ENCODE measurements at places on chromosomes 16 and 17.

DNA sequence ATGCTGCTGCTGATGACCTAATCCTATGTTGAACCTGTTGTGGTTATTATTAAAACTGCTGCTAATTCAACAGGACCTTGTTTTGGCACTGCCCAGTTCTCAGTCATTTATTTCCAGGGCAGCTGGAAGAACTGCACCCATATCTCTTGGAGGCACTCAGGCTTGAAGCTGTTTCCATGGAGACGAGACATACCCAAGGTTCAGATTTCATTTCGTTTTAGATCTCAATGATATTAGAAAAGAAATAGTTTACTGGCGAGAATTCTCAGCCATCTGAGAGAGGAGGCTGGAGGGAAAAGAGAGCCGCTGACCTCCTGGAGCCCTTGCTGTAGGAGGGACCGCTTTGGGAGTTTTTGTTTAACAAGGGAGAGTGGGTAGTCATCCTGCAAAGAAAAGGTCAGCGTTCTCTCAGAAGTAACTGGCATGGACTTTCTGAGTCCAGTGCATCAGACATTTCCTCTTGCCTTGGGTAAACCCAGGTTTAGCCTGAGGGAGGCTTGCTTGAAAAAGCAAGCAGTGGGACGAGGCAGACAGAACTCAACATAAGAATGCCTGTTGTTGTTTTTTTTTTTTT, 75.4 kb downstream of the YPEL2 start:
- peak; percentile 29 for DNase-seq

- DNase-seq = no peak
Observed at GRCh38 chr17:4534515-4534914, 20.7 kb downstream of the MYBBP1A start.

DNA sequence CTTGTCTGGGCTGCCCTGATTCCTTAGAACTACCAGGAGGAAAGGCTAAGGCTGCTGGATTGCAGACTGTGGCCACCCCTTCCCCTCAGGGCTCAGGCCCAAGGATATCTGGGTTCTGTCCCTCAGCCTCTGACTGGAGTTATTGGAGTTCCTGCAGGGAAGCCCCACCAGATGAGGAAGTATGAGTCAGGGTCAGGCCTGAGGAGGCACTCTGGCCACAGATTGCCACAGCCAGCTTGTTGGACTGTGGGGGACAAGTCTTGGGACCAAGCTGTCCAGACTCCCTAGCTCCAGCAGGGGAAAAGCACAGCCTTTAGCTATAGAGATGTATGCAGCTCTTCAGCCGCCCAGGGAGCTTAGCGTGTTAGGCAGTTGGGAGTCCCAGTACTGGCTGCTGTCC, 381.9 kb upstream of the TOM1L1 start:
- no peak for DNase-seq

DNA sequence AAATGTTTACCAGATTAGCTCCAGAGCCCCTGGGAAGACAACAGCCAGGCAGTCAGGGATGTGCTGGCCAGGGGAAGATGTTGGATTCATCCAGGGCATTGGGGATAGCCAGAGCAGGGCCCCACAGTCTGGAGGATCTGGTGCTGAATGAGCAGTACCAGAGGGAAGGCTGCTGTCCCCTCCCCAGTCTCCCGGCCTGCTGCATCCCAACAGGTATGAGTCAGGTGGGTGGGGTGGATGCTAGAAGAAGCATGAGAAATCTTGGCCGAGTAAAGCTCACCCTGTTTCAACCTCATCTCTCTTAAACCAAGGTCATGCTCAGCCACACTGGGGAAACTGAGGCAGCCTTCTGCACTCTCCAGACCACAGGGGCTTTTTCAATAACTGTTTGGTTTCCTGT, 71.9 kb upstream of the SEC14L1 start:
- no peak for DNase-seq

GRCh38 chr16:72029567-72030271, 21.2 kb downstream of the DHODH start:
- DNase-seq = no peak

DNA sequence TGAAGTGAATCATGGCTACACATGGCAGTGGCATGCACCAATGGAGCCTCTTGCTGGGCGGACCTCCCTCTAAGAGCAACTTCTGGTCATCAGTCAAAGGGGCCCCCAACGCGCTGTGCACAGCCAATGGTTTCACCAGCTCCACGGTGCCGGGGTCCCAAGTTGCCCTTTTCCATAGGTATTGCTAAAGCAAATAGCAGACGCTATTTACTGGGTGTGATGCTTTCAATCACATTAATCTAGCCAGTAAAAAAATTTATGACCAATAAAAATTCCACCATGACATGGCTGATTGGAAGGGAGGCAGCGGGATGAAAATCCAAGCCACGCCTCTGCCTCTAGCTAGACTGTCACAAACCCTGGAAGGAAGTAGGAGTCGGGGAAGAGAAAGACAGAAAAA, 680.3 kb upstream of the SOX9 start:
- DNase-seq = no peak

GRCh38 chr16:12294471-12294870, 317.9 kb downstream of the SNX29 start:
- no peak for DNase-seq

DNA sequence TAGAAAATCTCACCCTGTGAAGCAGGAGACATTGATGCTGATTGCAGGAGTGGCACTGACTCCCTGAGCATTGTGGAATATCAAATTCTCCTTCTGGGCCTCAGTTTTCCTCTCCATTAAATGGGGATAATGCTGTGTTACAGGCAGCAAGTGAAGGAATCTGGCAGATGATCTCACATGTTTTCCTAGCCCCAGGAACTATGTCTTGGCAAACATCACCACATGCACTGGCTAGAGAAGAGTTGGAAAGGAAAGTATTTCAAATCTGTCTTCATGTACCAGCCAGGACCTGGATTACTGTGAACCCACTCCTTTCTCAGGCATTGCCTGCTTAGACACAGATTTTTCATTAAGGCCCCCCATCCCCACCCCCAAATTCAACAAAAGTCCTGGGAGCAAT, 13.6 kb upstream of the CCL8 start:
- no peak for DNase-seq

DNA sequence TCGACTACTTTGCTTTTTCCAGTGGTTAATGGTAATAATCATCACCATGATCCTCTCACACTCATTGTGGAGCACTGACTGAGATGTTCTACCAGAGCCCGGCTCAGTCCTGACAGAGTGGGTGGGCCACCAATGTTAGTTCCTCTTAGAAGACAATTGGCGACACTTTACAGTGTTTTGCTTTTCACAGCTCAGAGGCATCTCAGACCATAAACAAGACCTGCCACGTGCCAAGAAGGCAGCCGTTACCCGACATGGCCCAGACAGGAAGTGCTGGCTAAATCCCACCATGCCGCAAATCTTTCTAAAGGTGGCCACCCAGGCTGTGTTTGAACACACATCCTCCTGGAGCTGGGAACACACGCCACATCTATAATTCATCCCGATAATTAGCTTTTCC, 103.7 kb downstream of the XYLT1 start:
- DNase-seq = no peak

GRCh38 chr17:32658470-32659418, 172.0 kb downstream of the CDK5R1 start:
- DNase-seq = peak; percentile 75

DNA sequence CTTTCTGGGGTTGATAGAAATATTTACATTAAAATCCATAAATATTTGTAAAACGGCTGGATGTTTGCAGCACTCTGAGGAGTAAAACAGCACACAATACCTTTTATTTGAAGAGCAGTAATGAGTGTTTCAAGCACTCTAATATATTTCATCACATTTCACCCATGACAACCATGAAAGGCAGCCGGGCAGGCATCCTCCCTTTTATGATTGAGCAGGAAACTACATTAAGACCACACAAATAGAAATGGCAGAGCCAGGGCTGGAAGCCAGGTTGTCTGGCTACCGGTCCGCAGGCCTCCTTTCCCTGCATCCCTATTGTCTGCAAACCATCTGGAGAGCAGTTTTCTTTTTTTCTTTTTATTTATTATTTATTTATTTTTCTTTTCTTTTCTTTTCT, 23.1 kb upstream of the GPRC5C start:
- peak; percentile 83 for DNase-seq

- DNase-seq = no peak
Observed at GRCh38 chr17:68006797-68007196, 10.5 kb upstream of the C17orf58 start.

DNA sequence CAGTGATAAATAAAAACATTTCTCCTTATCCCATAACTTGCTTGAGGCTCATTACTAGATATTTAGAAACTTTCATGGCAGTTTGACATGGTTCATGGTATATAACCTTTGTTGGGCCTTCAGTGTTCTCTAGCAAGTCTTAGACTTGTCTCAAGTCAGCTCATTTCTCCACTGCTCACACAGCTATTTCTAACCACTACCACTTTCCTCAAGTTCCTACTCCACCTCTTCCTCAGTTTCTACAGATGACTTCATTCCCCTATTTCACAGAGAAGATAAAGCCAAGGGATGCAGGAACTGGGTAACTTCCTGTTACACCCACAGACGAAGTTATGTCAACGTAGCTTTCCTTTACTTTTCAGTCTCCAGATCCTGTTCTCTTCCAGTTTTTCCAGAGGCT, 23.2 kb downstream of the NLK start:
- DNase-seq = no peak

Data from NCI-H2081 (cell line).